ENCODE measurements at places on chromosomes 12 and 14.

DNA sequence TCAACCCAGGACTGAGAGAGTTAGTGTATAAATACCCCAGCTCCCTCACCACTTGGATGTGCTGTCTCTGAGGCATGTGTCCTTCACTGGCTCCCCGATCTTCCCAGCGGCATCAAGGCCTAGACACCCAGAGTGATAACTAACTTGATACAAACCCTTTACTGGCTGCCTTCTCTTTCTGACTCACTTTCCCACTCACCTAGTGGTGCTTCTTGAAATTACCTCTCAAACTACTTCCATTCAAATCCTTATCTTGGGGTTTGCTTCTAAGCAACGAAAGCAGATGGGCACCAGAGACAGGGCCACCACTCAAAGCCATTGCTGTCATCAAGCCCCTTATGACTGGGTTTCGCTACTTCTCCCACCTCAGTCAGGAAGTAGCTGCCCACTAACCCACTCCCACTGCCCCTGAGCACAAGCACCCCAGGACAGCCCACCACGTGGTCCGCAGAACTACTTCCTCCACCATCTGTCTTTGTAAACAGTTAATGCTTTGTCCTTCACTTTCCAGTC is 17.2 kb downstream of the ZFP36L1 start:
- H3K27ac ChIP-seq = no peak overlapping the region
- H3K36me3 ChIP-seq = no peaks in the 10 kb centered on the region
- peaks cover 20% of the 10 kb centered on the region for H3K4me1 ChIP-seq
- no peak overlapping the region for H3K4me3 ChIP-seq
- DNase-seq = no peak

- no peak overlapping the region for H3K27ac ChIP-seq
- H3K36me3 ChIP-seq = no peaks in the 10 kb centered on the region
- peaks cover 9% of the 10 kb centered on the region for H3K27me3 ChIP-seq
- H3K4me3 ChIP-seq = no peak overlapping the region
- DNase-seq = no peak
Measured at GRCh38 chr12:31033681-31034080, 40.0 kb upstream of the DDX11 start.

- H3K4me3 ChIP-seq = no peak overlapping the region
- DNase-seq = no peak
- no peaks in the 10 kb centered on the region for H3K27me3 ChIP-seq
- H3K36me3 ChIP-seq = no peaks in the 10 kb centered on the region
Measured at GRCh38 chr12:75289753-75290152, 40.4 kb downstream of the CAPS2 start.

DNA sequence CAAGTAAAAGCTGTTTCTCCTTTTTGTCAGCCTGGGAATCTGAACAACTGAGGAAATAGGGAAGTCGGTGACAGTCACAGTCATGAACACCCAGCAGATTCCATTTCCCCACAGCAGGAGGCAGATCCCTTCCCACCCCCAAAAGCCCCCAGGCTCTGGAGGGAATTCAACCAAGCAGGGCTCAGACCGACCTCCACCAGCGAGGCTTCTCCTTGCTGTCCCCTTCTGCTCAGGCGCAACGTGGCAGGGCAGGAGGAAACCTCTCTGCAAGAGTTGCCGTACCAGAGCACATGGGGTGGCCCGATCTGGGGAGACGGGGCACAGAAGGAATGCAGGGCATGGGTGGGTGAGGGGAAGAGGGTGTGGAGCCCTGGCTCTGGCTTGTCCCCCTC is 319 bp downstream of the GALNT6 start:
- H3K27me3 ChIP-seq = no peaks in the 10 kb centered on the region
- H3K36me3 ChIP-seq = peaks cover 17% of the 10 kb centered on the region
- peak; percentile 33 for DNase-seq
- H3K4me3 ChIP-seq = peak overlapping the region; percentile 99

GRCh38 chr14:104104076-104104901 is 18.8 kb downstream of the ASPG start:
- no peak overlapping the region for H3K27ac ChIP-seq
- DNase-seq = no peak
- H3K36me3 ChIP-seq = no peaks in the 10 kb centered on the region
- H3K4me3 ChIP-seq = no peak overlapping the region

GRCh38 chr12:12378616-12379015 is 21.7 kb downstream of the BORCS5 start:
- DNase-seq = no peak
- H3K27ac ChIP-seq = no peak overlapping the region
- H3K27me3 ChIP-seq = no peaks in the 10 kb centered on the region
- no peak overlapping the region for H3K4me3 ChIP-seq

GRCh38 chr12:50203691-50204090 is 36.5 kb upstream of the CERS5 start:
- H3K36me3 ChIP-seq = peaks cover 11% of the 10 kb centered on the region
- no peaks in the 10 kb centered on the region for H3K4me1 ChIP-seq
- no peaks in the 10 kb centered on the region for H3K27me3 ChIP-seq
- no peak for DNase-seq
- H3K4me3 ChIP-seq = no peak overlapping the region

- no peak for DNase-seq
- no peaks in the 10 kb centered on the region for H3K27me3 ChIP-seq
- no peak overlapping the region for H3K4me3 ChIP-seq
- H3K27ac ChIP-seq = no peak overlapping the region
- no peaks in the 10 kb centered on the region for H3K4me1 ChIP-seq
Measured at GRCh38 chr14:85332401-85332800, 197.5 kb upstream of the FLRT2 start.

- H3K27ac ChIP-seq = no peak overlapping the region
- no peaks in the 10 kb centered on the region for H3K36me3 ChIP-seq
- no peak overlapping the region for H3K4me3 ChIP-seq
- H3K4me1 ChIP-seq = no peaks in the 10 kb centered on the region
- no peak for DNase-seq
- H3K27me3 ChIP-seq = no peaks in the 10 kb centered on the region
Measured at GRCh38 chr12:79366374-79366773, 324.4 kb downstream of the PAWR start.

DNA sequence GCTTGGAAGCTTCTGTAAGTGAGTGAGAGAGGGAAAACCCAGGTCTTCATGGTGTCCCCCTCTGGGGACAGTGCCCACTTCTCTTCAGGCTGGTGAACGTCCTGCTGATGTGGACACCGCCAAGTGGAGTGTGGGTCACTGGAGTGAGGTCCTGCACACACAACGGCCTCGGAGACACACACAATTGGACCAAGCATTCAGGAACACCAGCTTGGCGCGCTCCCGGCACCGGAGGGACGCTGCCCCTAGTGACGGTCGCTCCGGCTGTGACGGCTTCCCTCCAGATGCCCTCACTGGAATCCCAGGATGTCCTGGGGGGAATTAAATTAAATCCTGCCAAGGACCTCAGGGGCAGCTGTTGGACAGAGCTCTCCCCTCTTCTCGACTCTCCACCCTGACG is 123.1 kb downstream of the ZNF664 start:
- no peaks in the 10 kb centered on the region for H3K36me3 ChIP-seq
- DNase-seq = no peak
- H3K27me3 ChIP-seq = peaks cover 14% of the 10 kb centered on the region

DNA sequence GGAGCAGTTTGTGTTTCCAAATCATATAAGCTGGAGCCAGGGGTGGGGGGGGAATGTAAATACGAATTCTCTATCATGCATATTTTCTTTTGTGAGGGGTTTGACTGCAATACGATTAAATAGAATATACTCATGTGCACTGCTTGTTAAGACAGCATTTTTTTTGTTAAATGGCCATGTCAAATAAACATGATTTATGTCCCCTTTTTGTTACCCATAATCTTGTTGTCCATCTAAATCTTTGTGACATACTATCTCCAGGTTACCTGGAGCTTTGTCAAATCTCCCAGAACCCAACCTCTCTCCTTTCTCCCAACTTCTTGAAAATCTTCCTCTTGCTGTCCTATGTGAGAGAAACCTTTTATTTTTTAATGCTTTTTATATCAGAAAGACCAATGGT is 233.1 kb downstream of the SLC25A21 start:
- no peaks in the 10 kb centered on the region for H3K27me3 ChIP-seq
- no peak overlapping the region for H3K4me3 ChIP-seq
- no peak overlapping the region for H3K27ac ChIP-seq
- H3K36me3 ChIP-seq = no peaks in the 10 kb centered on the region
- no peaks in the 10 kb centered on the region for H3K4me1 ChIP-seq

DNA sequence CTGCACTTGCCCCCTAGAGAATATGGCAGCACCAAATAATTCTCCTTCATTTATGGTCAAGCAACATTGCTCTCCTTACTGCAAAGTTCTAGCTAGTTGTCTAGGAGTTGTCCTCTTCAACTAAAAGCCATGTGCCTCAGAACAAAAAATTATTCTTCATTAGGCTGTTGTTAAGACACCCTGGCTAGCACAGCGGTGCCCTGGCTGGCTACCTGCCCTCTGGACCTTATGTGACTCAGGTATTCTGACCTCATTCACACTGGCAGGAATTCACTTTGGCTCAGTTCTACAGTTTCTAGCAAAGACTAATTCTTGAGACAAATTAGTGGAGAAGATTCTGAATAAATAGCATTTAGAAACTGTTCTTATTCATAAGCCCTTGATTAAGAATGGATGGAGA is 224.4 kb upstream of the KRR1 start:
- H3K27ac ChIP-seq = no peak overlapping the region
- H3K27me3 ChIP-seq = no peaks in the 10 kb centered on the region
- no peaks in the 10 kb centered on the region for H3K36me3 ChIP-seq
- DNase-seq = no peak

GRCh38 chr12:26062566-26062965 is 62.3 kb downstream of the BHLHE41 start:
- no peaks in the 10 kb centered on the region for H3K4me1 ChIP-seq
- H3K27ac ChIP-seq = no peak overlapping the region
- DNase-seq = no peak
- no peak overlapping the region for H3K4me3 ChIP-seq
- H3K27me3 ChIP-seq = peaks cover 5% of the 10 kb centered on the region
- H3K36me3 ChIP-seq = no peaks in the 10 kb centered on the region

- H3K27me3 ChIP-seq = no peaks in the 10 kb centered on the region
- H3K4me3 ChIP-seq = no peak overlapping the region
- no peaks in the 10 kb centered on the region for H3K4me1 ChIP-seq
- H3K27ac ChIP-seq = no peak overlapping the region
Measured at GRCh38 chr12:65940744-65941143, 116.5 kb downstream of the HMGA2 start.

GRCh38 chr14:31307198-31307597 is 99.6 kb upstream of the HECTD1 start:
- H3K27me3 ChIP-seq = no peaks in the 10 kb centered on the region
- H3K27ac ChIP-seq = no peak overlapping the region
- DNase-seq = no peak
- peaks cover 37% of the 10 kb centered on the region for H3K36me3 ChIP-seq

- peaks cover 33% of the 10 kb centered on the region for H3K4me1 ChIP-seq
- H3K27me3 ChIP-seq = no peaks in the 10 kb centered on the region
- H3K27ac ChIP-seq = no peak overlapping the region
- no peak for DNase-seq
- H3K36me3 ChIP-seq = peaks cover 32% of the 10 kb centered on the region
Measured at GRCh38 chr12:109575683-109576082, 2.1 kb downstream of the MVK start.

DNA sequence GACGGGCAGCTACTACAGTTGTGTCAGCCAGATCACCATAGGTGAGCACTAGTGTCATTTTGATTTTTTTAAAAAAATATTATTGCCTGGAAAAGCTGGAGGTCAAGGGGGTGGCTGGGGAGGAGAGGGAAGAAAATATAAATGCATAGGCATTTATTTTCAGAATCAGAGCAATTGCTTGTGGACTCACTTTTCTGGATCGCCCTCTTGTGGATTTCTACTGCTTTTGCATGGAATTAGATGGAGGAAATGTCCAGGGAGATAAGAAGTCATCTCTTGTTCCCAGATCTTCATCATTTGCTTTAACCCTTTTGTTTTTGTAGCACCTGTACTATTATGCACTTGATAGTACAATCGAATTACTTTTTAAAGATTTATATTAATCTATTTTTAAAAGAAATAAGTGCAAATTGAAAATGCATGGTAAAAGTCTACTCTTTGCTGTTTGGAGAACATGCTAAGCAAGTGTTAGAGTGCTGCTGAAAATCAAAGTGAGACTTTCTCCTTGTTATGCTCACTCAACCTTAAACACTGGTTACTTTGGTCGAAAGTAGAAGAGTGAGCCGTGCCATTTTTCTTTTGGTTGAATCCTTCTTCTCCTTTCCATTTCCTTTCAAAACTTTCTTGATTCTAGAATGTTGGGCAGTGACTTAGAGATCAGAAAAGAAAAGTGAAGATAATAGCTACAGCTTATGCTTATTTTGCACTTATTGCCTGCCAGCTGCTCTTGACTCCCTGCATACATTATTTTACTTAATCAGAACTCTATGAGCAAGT is 60.6 kb upstream of the ANO4 start:
- DNase-seq = no peak
- H3K27ac ChIP-seq = no peak overlapping the region
- peaks cover 23% of the 10 kb centered on the region for H3K27me3 ChIP-seq
- no peaks in the 10 kb centered on the region for H3K4me1 ChIP-seq
- H3K36me3 ChIP-seq = no peaks in the 10 kb centered on the region

GRCh38 chr12:14018080-14018479 is 36.7 kb upstream of the GRIN2B start:
- no peak overlapping the region for H3K27ac ChIP-seq
- no peak overlapping the region for H3K4me3 ChIP-seq
- DNase-seq = no peak
- no peaks in the 10 kb centered on the region for H3K36me3 ChIP-seq
- peaks cover 10% of the 10 kb centered on the region for H3K27me3 ChIP-seq

DNA sequence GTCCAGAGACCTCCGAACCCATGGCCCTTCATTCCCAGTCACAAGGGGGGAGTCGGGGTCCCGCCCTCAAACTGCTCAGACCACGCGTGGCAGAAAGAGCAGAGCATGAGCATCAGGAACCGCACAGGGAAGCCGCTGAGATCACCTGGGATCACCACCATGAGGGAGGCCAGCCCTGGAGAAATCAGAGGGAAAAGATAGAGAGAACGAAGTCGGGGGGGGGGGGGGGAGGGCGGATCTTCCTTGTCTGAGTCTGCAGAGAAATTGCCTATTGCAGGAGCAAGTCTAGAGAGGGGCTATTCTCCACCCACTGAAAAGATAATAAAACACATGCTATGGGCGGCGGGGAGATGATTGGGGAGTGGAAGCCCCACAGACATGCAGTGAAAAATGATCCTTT is 884 bp upstream of the TMEM132C start:
- no peak overlapping the region for H3K4me3 ChIP-seq
- H3K27me3 ChIP-seq = peaks cover 63% of the 10 kb centered on the region
- H3K36me3 ChIP-seq = peaks cover 1% of the 10 kb centered on the region
- DNase-seq = no peak
- no peak overlapping the region for H3K27ac ChIP-seq

GRCh38 chr14:52700701-52701172 is 5.4 kb upstream of the ERO1A start:
- H3K4me1 ChIP-seq = peaks cover 8% of the 10 kb centered on the region
- H3K27ac ChIP-seq = peak overlapping the region; percentile 37
- H3K4me3 ChIP-seq = peak overlapping the region; percentile 30
- H3K36me3 ChIP-seq = no peaks in the 10 kb centered on the region
- no peaks in the 10 kb centered on the region for H3K27me3 ChIP-seq
